ENCODE measurements at places on chromosomes 1 and 21.

- no peak for DNase-seq
Observed at GRCh38 chr1:116167625-116168276, 56.6 kb downstream of the MAB21L3 start.

GRCh38 chr1:43560286-43560685 lies 29.6 kb downstream of the PTPRF start:
- DNase-seq: no peak

- DNase-seq: no peak
Observed at GRCh38 chr1:107889524-107889923, 75.5 kb downstream of the VAV3 start.

GRCh38 chr21:46351476-46352163 lies 27.7 kb downstream of the PCNT start:
- DNase-seq: no peak
